Activated T-helper 1 cell treated with Interleukin-2 at 50 U/mL for 16 hours (primary cell): ENCODE measurements at places on chromosomes 11 and 22.
A peak's percentile ranks its signal among the peaks of the same experiment; 100 is the strongest.

- no peak for DNase-seq
These were observed 1.5 kb downstream of the PANX3 start for GRCh38 chr11:124612567-124613246.

DNA sequence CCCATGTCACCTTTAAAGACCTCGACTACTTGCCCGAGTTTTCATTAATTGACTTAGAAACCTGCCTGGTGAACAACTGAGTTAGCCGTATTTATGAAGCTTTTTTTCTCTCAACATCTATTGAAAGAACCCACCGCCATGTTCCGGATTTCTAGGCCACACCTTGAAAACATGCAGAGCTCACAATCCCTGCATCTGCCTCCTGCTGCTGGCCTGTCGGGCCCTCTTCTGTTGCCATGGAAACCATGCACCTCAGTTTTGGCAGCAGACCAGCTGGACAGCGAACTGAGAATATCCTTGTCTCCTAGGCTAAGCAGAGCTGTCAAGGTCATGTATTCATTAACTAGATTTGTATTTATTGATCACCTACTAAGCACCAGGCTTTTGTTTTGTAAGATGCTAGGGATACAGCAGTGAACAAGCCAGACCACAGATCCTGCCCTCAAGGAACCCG, 4.3 kb upstream of the PATZ1 start:
- DNase-seq, result no peak

- no peak for DNase-seq
These were observed 559 bp downstream of the ELFN2 start for GRCh38 chr22:37426706-37427134.

- no peak for DNase-seq
These were observed 124.4 kb upstream of the SLC5A12 start for GRCh38 chr11:26846227-26846626.

DNA sequence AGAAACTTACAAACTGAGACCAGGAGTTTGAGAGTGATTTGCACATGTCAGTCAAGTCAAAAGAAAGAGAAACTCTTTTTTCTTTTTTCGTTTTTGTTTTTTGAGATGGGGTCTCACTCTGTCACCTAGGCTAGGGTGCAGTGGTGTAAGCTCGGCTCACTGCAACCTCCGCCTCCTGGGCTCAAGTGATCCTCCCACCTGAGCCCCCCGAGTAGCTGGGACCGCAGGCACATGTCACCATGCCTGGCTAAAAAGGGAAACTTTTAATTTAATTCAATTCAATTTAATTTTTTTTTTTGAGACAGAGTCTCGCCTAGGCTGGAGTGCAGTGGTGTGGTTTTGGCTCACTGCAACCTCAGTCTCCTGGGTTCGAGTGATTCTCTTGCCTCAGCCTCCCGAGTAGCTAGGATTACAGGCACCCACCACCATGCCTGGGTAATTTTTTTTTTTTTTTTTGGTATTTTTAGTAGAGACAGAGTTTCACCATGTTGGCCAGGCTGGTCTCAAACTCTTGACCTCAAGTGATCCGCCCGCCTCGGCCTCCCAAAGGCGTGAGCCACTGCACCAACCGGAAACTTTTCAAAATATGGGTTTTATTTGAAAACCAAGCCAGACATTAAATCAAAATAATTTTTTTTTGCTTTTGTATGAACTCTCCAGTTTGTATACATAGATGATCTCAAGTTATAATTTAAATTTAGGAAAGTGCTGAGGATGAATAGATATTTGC, 9.9 kb downstream of the UCP3 start:
- DNase-seq, result no peak

GRCh38 chr11:133934599-133935550, 21.9 kb downstream of the IGSF9B start:
- DNase-seq, result no peak

DNA sequence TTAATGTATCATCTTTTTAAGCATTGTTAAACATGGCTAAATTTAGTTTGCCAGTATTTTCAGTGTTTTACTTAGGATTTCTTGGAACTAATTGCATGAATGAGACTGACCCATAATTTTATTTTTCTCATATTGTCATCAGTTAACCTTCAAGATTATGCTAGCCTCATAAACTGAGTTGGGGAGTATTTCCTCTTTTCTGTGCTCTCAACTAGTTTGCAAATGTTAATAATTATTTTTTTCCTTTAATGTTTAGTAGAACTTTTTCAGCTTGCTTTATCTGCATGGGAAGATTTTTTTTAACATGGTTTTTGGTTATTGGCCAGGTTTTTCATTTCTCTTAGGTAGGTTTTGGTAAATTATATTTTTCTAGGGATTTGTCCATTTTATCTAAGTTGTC, 235.4 kb upstream of the SESN3 start:
- no peak for DNase-seq

DNA sequence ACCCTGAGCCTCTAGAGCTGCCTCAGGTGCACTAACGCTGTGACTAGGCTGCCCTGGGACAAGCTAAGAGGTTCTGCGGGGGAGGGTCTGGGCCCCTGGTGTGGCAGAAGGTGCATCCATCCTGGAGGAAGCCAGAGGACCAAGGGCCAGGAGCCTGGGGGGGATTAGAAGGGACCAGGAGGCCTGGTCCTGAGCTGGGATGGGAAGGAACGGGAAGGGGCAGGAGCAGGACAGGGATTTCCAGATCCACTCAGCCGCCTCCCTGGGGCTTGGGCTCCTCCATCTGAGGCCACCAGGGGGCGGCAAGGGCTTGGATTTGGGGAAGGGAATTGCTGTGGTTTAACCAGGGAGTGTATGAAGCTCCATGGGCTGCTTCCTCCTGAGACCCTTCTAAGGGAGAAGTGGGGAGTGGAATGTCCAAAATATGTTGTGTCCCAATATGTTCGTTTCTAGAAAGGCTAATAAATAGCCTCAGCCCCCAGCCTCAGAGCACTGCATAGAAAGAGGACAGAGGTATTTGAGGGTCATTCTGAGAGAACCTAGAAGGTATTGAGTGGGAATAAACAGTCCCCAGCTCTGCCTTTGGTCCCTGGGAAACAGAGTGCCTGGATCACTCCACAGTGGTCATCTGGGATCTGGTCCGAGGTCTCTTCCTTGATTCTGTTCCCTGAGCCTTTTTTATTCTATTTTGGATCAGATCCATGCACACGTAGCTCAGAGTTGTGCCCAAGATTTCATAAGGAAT, 17.4 kb upstream of the PRAME start:
- DNase-seq, result no peak

DNA sequence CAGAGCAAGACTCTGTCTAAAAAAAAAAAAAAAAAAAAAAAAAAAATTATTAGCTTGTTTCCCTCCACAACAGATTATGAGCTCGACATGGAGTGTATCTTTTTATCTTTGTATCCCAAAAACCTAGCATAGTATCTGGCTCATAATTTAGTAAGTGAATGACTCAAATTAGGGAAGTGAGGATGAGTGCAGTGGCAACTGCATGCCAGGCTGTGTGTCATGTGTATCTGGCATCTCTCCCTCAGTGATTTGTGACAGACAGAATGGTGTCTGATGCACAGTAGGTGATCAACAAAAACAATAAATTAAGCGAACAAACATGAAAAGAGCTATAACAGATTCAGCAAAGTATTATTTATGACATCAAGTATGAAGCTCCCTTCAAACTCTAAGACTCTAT, 7.2 kb downstream of the STK33 start:
- no peak for DNase-seq

DNA sequence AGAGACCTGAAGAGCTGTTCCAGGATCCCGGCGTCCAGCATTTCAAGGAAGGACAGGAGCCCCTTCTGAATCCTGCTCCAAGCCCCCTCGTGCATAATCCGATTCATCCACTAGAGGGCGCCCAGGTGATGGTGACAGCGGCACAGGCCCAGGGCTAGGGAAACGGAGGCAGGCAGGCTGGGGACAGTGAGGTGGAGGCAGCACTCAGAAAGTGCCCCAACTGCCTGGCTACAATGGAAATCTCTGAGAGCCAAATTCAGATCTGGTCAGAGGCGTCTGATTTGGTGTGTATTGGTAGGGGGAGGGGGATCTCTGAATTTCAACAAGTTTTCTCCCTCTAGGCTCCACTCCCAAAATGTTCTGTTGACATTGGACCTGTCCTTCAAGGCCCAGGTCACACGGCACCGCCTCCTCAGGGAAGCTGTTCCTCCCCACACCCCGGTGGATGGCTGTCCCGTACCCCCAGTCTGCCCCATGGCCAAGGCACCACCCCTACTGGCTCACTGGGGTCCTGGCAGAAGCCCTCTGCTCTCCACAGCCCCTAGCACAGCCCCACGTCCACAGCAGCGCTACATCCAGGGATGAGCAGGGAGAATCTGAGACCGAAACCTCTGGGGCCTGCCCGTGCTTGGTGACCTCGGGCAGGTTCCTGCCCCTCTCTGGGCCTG, 142.9 kb downstream of the CRYBB2 start:
- DNase-seq, result peak; percentile 22

DNA sequence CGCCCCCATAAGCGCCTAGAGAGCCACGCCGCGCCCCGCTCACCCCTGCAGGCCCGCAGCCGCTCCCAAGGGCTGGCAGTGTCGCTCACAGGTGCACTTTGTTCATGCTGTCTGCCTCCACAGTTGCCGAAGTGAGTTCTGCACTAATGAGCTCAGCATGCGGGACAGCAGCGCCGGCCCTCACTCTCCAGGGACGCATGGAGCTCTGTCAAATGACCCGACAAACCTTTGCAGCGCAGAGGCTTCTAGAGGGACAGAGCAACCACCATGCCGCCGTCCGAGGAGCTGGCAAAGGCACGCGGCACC, 170.7 kb downstream of the OPCML start:
- DNase-seq, result no peak

GRCh38 chr22:19884161-19884953, 29.7 kb upstream of the GNB1L start:
- no peak for DNase-seq

DNA sequence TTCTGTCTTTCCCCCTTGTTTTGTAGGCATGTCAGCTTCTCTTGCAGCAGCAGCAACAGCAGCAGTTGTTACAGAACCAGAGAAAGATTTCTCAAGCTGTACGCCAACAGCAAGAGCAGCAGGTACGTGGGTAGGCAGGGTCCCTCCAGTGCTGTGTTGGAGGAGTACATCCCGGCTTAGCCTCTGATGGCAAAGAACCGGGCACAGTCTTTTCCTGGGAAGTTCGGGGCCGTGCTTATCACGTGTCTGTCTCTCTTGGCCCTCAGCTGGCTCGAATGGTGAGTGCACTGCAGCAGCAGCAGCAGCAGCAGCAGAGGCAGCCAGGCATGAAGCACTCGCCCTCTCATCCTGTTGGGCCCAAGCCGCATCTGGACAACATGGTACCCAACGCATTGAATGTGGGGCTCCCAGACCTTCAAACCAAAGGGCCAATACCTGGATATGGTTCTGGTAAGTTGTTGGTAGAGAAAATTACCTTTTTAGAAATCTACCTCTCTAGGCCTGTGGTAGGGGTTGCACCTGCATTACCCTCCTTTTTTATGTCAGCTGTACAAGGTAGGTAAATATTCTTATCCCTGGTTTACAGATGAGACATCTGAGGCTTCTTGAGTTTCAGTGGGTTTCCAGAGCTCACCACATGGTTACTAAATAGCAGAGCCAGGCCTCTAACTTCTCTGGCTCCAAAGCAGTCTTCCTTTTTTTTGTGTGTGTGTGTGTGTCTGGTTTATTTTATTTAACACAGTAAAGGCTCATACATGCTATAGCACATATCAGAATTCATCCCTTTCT, 45.2 kb upstream of the ADSL start:
- DNase-seq, result no peak
